ENCODE measurements at places on chromosomes 16 and 17.
A peak's percentile ranks its signal among the peaks of the same experiment; 100 is the strongest.

DNA sequence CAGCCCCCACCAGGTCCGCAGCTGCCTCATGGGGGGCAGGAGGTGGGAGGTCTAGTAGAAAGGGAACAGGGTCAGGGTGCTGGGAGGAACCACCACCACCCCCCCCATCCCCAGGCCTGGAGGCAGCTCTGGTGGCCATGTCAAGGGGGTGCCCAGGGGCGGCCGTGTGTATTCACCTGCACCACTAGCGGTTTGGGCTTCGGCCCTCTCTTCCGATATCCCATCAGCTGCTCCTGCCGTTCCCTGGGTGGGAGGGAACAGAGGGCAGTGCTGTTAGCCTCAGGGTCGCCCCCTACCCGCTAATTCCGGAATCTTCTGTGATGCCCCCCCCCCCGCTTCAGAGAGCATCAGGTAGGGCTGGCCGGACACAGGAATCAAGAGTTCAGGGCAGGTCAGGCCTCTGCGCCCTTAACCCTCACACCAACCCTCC, 3.8 kb downstream of the CBX4 start:
- no peak for DNase-seq

- DNase-seq: no peak
Measured at GRCh38 chr16:1839554-1839953, 12.5 kb downstream of the FAHD1 start.

GRCh38 chr17:78541488-78542206, 35.5 kb downstream of the DNAH17 start:
- no peak for DNase-seq

GRCh38 chr16:57462978-57463362, 491 bp downstream of the POLR2C start:
- no peak for DNase-seq

DNA sequence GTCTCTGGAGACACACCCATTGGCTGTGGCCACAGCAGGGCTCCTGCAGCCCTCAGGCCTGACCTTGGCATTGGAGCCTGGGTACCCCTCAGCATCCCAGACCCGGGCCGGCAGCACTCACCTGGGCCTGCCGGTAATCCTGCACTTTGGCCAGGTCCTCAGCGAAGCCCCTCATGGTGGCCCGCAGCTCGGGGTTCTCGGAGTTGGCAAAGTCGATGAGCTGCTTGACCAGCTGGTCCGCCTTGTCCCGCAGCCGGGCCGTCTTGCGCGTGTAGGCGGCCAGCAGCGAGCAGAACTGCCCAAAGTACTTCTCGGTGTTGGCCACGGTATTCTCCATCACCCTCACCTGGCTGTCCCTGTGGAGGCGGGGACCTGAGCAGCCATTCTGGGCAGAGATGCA, 2.2 kb downstream of the CIBAR2 start:
- DNase-seq: no peak

DNA sequence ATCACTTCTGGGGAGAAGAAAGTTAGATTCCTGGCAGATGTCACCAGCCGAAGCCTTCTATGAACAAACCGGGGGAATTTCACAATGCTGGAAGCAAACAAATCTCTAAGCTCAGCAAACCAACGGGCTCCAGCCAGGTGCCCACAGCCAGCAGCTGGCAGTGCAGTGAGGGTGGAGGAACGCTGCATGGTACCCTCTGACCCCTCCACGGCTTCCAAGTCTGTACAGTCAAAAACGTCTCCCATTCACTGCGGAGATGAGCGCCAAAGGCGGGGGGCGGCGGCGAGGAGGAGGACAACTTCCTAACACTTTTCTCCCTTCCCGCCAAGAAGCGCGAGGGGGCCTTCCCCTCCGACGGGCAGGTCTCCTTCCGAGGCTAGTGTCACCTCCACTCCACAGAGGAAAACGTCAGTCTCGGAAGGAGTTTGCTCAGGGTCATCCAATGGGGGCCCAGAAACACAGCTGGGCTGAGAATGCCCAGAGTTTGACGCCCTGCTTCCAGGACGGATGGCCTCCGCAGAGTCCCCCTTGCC, 924 bp downstream of the ZNF598 start:
- no peak for DNase-seq

DNA sequence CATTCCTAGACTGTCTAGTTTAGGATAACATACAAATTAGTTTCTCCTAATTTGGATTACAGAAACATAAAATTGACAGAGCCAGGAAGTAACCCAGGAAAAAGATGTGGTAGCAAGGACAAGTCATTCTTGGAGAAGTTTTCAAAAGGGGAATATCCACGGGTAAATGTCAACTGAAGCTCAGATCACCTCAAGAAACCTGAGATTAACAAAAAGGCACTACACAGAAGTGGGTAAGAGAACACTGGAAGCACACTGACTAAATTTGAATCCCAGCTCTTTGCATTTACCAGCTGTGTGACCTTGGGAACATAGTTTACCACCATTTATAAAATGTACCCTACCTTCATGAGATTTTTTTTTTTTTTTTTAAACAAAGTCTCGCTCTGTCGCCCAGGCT, 39.4 kb downstream of the TRAF4 start:
- DNase-seq: no peak

DNA sequence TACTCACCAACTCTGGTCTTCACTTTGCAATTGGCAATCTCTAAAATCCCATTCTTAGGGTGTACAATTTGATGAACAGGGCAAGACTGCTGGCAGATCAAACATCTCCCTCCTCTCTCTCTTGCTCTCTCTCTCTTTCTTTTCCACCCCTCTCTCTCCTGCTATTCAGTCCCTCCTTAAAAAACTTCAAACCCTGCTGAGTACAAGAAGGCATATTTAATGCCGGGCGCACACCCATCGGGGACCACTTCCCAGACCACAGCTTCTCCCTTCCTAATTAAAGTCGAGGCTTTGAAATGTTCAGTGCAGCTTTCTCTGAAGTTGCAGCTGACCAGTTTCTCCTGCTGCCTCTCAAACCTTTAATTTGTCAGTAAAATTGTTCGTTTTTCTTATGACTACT, 185.4 kb upstream of the CDH11 start:
- DNase-seq: peak; percentile 42

GRCh38 chr17:50380369-50381259, 7.6 kb downstream of the EME1 start:
- DNase-seq: no peak

DNA sequence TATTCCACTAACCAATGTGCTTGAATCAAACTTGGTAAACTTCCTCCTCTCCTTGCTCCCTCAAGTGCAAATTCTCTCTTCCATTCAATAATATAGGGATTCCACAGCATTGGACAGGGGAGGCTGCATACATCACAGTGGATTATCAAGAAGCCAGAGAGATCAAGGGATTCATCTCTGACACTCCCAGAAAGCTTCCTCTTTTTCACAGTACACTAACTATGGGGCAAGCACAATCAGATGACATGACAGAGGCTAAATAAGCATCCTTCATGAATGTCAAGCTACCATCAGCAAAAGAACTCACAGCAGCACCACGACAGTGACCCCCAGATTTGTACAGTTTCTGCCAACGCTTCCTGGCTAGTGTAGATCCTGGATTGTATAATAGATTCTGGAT, 178.4 kb upstream of the C17orf78 start:
- no peak for DNase-seq

DNA sequence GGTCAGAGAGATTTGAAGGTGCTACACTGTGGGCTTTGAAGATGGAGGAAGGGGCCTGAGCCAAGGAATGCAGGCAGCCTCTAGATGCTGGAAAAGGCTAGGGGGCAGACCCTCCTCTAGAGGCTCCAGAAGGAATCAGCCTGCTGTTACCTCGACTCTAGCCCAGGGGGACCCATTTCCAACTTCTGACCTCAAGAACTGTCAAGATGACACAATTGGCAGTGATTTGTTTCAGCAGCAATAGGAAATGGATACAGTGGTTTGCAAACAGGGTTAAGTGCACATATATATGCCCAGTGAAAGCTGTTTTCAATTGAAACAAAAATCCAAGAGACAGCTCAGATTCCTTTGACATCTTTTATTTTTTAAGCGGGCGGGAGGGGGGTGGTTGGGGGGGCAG, 3.7 kb upstream of the ZDHHC1 start:
- no peak for DNase-seq

- DNase-seq: no peak
Measured at GRCh38 chr16:4505356-4506147, 29.4 kb downstream of the HMOX2 start.

GRCh38 chr16:17691106-17691898, 220.5 kb upstream of the XYLT1 start:
- DNase-seq: peak; percentile 38

GRCh38 chr17:63772801-63773271, 561 bp downstream of the CCDC47 start:
- no peak for DNase-seq

- DNase-seq: no peak
Measured at GRCh38 chr16:48378836-48379235, 6.4 kb downstream of the SIAH1 start.

- no peak for DNase-seq
Measured at GRCh38 chr17:64223931-64224629, 39.0 kb downstream of the TEX2 start.

GRCh38 chr16:75811020-75811634, 84.8 kb upstream of the CPHXL start:
- DNase-seq: no peak

DNA sequence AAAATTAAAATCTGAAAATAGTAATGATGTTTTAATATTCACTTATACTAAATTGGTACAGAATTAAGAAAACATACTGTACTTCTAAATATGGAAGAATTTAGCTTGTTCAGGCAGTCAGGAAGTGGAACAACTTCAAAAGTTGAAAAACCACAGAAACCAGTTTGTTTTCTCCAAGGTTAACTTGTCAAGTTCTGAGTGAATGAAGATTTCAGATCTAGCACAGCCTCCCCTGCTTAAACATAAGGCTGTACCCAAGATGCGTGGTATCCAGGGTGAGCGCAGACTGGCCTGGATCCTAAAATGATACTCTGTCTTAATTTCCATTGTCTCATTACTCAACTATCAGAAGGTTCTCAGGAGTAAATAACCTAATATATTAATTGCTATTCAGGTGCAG, 730.7 kb upstream of the KIF2B start:
- no peak for DNase-seq

GRCh38 chr16:85350973-85351372, 238.7 kb upstream of the CIBAR2 start:
- peak; percentile 89 for DNase-seq

DNA sequence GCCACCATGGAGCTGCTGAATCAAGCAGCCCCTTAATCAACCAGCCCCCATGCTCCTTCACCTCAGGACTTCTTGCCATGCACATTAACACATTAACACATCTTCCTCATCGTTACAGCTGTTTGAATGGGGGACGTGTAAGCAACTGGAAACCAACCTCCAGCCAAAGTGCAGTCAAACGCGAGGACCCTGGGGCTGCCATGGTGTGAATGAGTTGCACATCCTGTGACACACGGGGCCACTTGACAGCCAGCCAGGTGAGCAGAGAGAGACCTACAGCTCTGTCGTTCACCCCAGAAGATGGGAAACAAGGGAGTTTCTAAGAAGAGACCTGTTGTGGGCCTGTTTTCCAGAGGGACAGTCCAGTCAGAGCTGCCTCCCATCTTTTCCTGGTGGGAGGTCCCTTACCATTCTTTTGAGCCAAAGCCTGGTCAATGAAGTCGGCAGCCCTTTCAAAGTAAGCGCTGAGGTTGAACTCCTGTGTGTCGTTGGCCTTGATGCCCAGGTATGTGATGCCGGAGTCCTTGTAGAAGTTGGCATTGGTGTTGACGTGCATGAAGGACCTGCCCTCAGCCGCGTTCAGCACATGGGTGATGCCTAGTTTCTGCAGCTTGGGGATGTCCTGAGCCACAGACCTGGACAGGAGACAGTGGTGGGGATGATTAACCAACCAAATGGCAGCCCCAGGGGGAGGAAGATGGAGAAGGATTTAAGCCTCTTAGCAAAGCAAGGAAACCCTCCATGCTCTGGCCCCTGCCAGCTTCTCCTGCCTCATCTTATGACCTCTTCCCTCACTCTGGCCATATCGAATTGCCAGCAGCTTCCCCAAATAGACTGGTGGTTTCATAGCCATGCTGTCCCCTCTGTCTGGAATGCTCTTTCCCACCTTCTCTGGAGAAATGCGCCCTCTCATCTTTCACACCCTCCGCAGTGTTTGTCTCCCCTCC, 4.2 kb downstream of the DUSP3 start:
- no peak for DNase-seq

DNA sequence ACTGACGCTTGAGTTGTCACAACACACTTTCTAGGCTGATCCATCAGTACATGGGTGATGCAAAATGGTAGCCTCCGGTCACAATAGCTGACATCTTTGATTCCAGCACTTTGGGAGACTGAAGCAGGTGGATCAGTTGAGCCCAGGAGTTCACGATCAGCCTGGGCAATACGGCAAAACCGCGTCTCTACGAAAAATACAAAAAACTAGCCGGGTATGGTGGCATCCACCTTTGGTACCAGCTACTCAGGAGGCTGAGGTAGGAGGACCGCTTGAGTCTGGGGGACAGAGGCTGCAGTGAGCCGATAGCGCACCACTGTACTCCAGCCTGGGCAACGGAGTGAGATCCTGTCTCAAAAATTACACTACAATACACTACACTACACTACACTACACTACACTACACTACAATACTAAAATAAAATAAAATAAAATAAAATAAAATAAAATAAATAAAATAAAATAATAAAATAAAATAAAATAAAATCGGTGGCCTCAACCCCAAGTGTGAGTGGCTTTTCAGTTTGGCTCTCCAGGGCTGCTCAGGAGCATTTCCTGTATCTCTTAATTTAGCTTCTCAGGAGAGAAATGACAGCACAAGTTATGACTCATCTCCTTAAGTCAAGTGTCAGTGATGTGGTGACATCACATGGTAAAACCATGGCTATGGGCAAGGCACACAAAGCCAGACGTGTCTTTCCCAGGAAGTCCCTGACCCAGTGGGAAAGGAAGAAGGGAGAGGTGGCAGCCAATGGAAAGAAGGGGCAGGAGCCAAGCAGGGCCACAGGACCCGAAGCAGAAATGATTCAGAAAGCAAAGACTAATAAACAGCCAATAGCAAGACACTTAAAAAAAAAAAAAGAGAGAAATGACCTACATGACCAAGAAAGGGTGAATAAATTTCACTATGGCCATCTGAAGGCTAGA, 75.3 kb upstream of the TBC1D3K start:
- DNase-seq: no peak

- no peak for DNase-seq
Measured at GRCh38 chr17:16997514-16998429, 25.9 kb upstream of the TNFRSF13B start.

GRCh38 chr16:68072038-68072695, 13.0 kb upstream of the NFATC3 start:
- DNase-seq: no peak

DNA sequence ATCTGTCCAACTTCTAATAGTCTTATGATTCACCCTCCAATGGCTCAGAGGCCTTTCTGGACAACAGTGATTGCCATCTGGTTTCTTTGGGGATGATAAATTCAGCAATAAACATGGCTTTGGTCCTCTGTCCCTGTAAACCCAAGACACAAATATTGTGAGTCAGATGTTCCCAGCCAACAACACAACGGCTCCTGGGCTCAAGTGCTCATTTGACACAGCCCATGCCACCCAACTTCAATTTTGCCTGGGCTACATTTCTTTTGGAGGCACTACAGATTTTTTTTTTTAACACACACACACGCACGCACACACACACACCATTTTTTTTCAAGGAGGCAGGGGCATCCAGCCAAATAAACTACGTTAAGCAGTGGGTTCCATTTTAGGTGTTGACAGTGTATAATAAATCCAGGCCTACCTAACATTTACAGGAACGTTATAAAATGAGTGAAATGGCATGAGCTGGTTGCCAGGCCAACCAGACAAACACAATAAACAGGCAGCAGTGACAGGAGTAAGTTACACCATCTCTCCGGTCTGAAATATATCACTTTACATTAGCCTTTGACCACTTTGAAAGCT, 939.9 kb upstream of the SOX9 start:
- peak; percentile 69 for DNase-seq
